NCI-H2081 treated with DMSO at 0.1 percent for 48 hours (cell line): ENCODE measurements at places on chromosomes 5 and 9.

DNA sequence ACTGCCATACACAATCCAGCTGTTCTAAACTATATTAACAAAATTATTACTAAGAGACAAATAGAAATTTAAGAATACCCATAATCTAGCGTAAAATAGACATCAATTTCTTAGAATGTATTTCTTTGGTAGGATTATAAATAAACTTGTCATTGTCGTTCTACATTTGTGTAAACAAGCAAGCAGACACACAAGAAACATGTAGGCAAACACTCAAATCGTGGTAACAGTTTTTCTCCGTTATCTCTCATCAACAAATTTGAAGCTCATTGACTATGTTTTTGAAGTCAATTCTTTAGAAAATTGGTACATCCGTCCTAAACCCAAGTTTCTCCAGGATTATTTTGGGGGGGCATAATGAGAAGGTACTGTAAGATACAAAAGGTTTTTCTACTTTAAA, 832.2 kb downstream of the DTWD2 start:
- no peak for DNase-seq

- DNase-seq, result no peak
These were observed 3.9 kb downstream of the SSBP2 start for GRCh38 chr5:81747030-81747429.

DNA sequence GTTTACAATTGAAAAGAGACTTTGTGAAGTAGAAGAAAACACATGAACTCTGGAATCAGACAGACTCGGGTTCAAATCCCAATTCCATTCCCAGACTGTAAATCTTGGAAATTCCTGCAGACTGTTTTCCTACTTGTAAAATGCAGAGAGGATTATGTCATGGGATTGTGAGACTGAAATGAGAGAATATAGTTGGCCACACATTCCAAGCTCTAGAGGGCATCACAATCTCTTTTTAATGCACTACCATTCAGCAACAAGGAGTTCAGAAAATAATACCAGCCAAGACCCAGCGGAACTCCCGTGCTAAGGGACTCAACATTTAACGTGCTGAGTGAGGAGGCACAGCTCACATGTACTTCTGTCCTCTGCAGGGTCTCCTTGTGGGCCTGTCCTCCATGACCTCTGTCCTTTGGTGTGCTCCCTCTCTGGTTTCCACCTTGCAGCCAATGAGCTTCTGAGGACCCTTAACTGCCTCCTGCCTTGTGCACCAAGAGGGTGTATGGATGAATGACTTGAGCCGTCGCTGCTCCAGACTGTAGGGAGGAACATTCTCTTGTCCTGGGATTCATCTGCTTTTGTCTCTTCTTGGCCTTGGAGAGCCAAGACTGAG, 263.5 kb downstream of the NTRK2 start:
- DNase-seq, result no peak

DNA sequence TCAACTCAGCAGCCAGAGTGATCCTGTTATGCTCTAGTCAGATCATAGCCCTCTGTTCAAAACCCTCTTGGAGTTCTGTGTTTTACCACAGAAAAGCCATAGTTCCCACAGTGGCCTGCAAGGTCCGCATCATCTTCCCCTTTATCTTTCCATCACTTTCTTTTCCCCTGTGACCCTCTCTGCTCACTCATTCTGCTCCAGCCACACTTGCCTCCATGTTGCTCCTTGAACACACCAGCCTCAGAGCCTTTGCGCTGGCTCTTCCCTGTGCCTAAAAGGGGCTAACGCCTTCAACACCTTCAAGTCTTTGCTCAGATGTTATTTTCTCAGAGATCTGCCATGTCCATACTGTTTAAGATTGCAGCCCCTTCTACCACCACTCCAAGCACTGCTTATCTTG, 26.3 kb downstream of the CSF2 start:
- DNase-seq, result no peak

DNA sequence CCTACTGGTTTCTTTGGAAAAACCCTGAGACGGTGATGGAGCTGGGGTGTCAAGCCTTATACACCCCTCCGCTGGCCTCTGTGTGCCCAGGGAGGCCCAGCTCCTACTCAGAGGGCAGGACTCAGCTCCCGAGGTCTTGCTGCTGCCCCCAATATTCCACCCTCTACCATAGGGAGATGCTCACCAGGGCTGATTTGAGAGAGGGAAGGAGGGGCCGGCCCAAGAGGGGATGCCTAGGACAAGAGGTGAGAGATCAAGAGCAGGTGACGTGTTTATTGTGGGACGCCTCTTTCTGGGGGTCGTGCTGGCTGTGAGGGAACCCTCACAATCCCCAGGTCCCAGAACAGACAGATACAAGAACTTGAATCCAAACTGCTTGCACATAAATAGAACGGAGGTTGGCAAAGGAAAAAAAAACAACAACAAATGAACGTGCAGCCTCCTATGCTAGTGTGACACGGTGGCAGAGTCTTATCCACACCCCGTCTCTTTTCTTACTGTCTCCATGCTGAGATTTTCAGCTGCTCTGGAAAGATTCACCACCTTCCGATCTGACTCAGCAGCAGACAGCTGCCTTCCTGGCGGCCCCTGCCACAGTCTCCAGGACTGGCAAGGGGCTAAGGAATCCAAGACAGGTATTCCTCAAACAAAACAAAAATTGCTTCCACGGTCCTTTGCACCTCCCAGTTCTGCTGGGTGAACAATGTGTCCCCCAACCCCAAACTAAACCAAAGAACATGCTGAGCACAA, 22.3 kb downstream of the FABP6 start:
- DNase-seq, result no peak

- DNase-seq, result no peak
These were observed at the start of gene STK32A for GRCh38 chr5:147234825-147235635. Gene STK32A (plus strand): TSS chr5:147235026. CDS start chr5:147239635, 4,609 bp downstream.

GRCh38 chr5:102715082-102715807, 39.9 kb upstream of the PAM start:
- no peak for DNase-seq

GRCh38 chr9:74949859-74950855, 2.6 kb downstream of the C9orf40 start:
- no peak for DNase-seq

GRCh38 chr5:1299961-1300360, 5.1 kb upstream of the TERT start:
- no peak for DNase-seq

DNA sequence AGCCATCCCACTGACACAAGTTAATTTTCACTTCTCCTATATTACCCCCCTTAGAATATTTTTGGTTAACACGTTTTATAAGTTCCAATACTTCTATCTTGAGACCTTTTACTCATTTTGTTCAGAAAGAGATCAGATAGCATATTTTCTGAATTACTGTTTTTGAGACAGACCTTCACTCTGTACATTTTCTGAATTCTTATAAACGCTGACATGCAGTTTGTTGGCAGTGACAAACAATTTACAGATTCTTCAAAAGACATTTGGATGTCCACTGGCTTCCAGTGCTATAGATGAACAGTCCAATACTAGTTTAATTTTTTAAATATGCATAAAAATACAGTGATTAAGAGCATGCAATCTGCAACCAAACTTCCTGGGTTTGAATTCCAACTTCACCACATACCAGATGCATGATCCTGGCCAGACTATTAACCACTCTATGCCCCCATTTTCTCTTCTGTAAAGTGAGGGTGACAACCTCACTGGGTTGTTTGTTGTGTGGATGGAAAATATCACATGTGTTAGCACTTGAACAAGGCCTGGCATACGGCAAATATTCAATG, 142.1 kb downstream of the AGTPBP1 start:
- no peak for DNase-seq

DNA sequence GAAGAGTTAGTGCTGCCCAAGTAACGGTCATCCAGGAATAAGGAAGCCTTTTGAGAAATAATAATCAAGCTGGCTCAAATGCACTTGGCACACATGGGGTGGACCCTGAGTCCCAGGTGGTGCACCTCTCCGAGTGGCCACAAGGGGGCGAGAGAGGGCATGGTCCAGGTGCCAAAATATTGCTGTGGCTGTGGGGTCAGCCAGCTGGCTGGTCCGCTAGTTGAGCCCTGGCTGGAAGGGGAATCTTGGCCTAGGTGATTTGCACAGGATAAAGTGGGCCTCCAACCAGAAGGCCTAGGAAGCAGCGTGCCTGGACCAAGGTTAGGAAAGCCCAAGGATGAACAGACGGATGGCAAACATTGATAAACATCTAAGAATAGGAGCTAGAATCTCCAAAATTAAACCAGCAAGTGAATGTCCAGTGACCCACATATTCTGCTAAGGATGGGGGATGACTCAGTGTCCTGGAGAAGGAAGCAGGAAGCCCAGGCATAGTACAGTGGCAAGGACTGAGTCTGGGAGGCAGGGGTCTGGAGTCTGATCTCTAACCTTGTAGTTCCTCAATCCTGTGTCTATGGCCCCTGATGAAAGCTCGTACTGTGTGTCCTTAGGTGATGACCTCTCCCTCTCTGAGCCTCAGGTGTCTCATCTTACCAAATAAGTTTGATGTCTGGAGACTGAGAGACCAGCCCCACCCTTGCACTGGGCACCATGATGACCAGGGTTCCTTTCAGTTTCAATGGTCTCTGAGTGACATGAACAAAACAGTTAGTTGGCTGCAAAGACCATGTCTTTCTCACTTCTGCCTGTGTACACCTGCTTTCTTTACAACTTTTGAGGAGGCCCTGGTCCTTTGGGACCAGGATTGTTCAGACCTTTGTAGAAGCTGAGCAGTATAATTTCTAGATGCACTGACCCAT, 19.2 kb upstream of the SHB start:
- DNase-seq, result no peak

- no peak for DNase-seq
These were observed 621 bp downstream of the FYB1 start for GRCh38 chr5:39218482-39219402.

- no peak for DNase-seq
These were observed 28.5 kb downstream of the AOPEP start for GRCh38 chr9:94754976-94755475.

DNA sequence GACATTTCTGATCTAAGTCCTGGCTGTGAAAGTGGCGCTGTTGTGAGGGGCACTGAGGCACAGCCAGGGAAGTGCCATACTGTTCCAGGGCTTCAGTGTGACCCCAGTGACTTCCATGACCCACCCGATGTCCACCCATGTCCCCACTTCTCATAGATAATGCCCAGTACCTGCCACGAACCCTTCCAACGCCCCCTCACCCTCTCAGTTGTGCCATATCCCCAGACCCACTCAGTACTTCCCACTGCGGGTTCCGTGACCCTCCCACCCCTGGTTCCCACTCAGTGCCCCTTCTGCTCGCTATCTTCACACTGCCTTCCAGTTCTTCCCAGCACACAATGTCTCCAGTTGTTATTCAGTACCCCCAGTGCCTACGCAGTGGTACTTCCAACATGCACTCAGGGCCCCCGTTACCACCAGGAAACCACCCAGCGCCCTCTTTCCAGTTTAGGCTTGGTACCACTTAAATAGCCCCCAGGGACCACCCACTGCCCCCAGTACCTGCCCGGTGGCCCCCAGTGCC, 30.7 kb upstream of the PSD2 start:
- no peak for DNase-seq

- no peak for DNase-seq
These were observed 44.1 kb upstream of the SHISAL2B start for GRCh38 chr5:64646169-64646568.

- DNase-seq, result no peak
These were observed 22.4 kb downstream of the LHX6 start for GRCh38 chr9:122206118-122207046.

DNA sequence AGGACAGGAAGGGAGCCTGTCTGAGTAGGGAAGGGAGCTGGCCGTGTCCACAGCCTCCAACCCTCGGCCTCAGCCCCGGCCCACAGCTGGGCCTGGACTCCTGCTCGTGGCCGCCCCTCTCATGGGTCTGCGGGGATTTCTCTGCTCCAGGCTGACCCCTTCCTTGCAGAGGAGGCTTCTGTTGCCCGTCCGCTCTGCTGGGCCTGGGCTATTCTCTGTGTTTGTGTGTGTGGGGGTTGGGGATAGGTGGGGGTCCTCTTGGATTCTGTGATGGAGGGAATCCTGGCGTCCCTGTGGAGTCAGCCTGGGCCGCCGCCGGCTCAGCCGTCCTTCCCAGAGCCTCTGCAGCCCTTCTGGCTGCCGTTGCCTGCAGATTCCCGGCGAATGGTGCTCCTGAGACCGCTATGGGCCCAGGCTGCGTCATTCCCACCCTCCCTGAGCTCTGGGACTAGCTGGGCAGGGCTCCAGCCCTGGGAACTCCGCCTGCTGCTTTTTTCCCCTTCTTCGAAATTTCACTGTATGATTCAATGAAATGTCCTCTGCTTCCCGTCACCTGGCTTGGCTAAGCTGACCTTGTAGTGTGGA, 64.2 kb downstream of the FGF18 start:
- DNase-seq, result no peak

DNA sequence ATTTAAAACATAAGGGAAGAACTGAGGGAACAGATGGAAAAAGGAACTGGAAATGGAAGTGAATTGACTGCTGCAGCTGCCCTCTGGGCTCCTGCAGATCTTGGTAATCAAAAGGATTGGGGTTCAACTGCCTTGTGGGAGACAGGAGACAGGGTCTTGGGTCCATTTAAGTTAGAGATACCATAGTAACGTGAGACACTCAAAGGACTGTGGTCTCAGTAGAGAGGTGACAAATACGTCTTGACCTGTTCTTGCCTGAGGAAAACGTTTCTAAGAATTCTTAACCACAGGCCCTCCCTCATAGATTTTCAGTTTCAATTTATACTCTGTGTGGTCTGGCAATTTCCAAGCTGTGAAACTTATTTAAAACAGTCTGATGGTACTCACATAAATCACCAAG, 100.8 kb upstream of the DHFR start:
- no peak for DNase-seq

DNA sequence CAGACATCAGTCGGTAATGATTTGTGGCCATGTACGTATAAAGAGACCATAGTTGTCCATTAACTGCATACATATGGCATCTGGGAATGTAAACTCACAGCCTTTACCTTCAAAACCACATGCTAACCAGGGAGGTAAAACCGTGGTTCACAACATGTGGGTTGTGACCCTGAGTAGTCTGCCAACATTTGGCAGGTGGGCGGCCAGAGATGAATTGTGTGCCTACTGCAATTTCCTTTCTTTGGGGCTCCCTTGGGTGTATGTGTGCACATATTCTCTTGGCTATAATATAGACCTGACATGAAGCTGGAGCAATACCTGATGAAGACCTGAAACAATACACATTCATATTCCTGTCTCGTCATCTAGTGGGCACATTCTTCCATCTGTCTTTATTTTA, 396.0 kb downstream of the MLLT3 start:
- DNase-seq, result peak; percentile 57

- DNase-seq, result no peak
These were observed 17.8 kb upstream of the ZNF618 start for GRCh38 chr9:113858282-113858681.
